Umbilical cord (tissue), 2 donors: ENCODE measurements at places on chromosomes 1 and 21. TPM values are rescaled to one million over a fixed set of nuclear protein-coding genes. Genes with fewer than 3 reads are reported as not detected.
A peak's percentile ranks its signal among the peaks of the same experiment; 100 is the strongest.

- DNase-seq, result no peak
Observed at GRCh38 chr1:247914941-247915662, 5.0 kb upstream of the OR2T8 start.

The GPR52 gene
- total RNA-seq, result 2.9 TPM

The KCNC4 gene
- total RNA-seq, result 3.1 TPM

The THEM5 gene
- not detected for total RNA-seq

The TTC39A gene
- 4.6 TPM for total RNA-seq

DNA sequence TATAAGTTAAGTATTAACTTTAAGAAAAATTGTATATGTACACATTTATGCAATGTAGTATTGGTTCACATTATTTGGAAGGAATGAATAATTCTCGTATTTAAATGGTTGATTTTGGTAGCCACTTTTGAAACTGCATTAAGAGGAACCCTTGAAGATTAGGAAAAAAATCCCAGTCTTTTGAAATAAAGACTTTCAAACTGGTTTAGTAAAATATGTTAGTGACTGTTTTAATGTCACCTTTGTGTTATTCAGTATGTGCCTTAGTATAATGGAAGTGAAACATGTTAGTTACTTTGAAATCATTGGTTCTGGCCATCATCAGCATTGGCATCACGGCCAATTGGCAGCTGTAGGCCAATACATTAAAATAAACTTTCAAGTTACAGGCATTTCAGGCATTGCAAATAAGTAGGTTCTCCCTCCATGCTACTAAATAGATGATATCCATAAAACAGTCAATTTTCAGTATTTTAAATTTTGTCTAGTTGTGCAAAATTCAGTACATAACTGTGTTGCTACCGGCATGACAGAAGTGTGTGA, 4.4 kb downstream of the MIER1 start:
- no peak for DNase-seq

DNA sequence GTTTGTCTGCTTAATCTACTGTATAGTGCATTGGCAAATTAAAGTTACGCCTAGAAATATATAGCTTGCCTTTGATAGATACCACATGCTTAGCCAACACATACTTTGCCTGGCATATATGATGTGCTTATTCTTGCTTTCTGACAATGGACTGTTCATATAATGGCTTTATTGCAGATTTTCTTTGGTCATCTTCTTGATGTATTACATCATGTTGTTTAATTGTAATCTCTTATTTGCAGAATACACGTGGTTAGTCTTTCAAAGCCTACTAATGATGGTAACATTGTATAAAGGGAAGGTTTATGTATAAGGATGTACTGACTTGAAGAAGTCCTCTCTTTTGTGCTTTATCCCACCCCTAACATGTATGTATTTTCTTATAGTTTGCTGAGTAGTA, 201.5 kb downstream of the PDE4B start:
- no peak for DNase-seq

DNA sequence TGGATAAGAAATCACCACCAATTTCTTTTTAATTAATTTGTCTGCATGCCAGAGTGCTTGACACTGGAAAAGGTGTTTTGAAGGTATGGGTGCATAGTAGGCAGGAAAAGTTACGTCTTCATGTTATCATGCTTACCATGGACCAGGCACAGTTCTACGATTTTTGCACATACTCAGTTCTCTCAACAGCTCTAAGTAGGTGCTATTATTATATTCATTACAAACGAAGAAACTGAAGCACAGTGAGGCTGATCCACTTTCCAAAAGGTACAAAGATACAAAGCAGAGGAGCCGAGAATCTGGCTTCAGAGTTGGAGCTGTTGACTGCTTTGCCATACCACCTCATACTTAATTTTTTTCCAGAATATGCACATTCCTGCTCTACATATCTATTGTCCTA, 306.4 kb downstream of the PBX1 start:
- no peak for DNase-seq

GRCh38 chr1:65170511-65171142, 22.6 kb downstream of the AK4 start:
- DNase-seq, result peak; percentile 57
